ENCODE measurements at places on chromosomes 6 and 20. TPM values are rescaled to one million over a fixed set of nuclear protein-coding genes. Genes with fewer than 3 reads are reported as not detected.

The DAAM2 gene
- total RNA-seq = 22.9 TPM

The JAG1 gene
- 73.5 TPM for total RNA-seq

The CALHM4 gene
- not detected for total RNA-seq

DNA sequence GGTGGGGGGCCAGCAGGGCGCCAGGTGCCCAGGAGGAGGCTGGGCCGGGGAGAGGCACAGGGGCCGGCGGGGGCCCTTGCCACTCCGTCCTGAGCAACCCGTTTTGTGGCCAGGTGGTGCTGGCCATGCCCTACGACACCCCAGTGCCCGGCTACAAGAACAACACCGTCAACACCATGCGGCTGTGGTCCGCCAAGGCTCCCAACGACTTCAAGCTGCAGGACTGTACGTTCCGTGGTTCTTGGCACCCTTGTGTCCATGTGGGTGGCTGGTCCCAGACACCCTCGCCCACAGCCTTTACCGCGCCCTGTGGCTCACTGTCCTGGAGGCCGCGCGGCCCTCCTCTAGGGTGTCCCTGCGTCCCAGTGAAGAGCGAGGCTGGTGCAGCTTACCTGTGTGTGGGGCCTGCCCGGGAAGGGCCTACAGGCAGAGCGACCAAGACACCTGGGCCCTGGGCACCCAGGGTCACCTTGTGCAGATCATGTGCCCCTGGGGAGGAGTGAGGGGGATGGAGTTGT lies 28.7 kb downstream of the PYGB start:
- no peaks in the 10 kb centered on the region for H3K4me1 ChIP-seq
- peak; percentile 43 for DNase-seq

GRCh38 chr6:42365021-42365420 lies 86.7 kb downstream of the TRERF1 start:
- no peaks in the 10 kb centered on the region for H3K27me3 ChIP-seq
- H3K27ac ChIP-seq = no peak overlapping the region

DNA sequence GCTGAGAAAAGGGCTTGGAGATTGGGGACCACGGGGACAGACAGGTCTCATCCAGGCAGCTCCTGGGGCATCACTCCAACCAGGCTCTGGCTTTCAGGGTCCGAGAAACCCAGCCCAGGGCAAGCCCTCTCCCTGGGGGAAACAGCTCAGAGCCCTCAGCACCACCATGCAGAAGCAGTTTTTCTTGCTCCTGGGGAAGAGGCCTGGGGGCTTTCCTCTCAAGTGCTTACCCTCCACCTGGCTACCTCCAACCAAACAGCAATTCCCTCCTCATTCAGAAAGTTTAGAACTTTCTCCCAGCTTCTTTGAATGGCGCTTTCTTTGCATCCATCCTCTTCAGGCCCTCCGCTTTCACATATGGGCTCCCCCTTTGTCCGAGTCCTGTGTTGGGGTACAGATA lies 110.4 kb upstream of the PHACTR3 start:
- DNase-seq = no peak
- no peak overlapping the region for H3K27ac ChIP-seq
- no peaks in the 10 kb centered on the region for H3K36me3 ChIP-seq

DNA sequence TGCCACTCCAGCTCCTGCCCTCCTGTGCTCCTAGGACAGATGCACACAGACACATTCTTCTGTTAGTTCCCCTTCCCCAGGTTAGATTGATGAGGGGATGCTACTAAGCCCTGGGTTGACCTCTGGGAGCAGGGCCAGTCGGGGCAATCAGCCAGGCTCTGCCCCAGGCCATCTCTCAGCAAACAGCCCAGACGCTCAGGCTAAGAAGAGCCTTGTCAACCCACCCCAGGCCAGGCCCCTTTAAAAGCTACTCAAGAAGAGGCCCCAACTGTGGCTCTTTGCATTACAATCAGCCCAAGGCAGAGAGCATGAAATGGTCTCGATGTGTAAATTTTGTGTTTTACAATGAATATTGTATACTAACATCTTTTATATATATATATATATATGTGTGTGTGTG lies 107.4 kb downstream of the TFAP2A start:
- no peak overlapping the region for H3K27ac ChIP-seq
- H3K4me3 ChIP-seq = no peak overlapping the region
- H3K4me1 ChIP-seq = no peaks in the 10 kb centered on the region
- H3K27me3 ChIP-seq = no peaks in the 10 kb centered on the region
- H3K36me3 ChIP-seq = no peaks in the 10 kb centered on the region

DNA sequence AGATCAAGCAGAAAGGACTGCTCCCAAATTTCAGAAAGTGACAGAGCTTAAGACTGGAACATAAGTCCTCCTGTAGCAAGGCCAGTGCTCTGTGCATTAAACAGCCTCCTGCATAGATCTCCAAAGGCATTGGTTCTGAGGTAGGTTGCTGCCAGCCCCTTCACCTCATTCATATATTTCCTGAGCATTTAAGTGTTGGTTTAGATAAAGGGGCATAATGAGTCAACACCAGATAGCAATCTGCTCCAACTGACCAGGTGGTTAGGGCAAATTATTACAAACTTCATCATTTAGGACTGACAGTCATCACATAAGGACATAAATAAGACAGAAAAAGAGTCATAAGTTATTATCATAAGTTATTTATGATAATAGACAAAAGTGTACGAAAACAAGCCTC lies 10.7 kb downstream of the PTPRK start:
- H3K4me1 ChIP-seq = peaks cover 58% of the 10 kb centered on the region
- no peak for DNase-seq
- H3K27me3 ChIP-seq = no peaks in the 10 kb centered on the region
- no peaks in the 10 kb centered on the region for H3K36me3 ChIP-seq
- no peak overlapping the region for H3K27ac ChIP-seq

- no peaks in the 10 kb centered on the region for H3K27me3 ChIP-seq
- H3K4me1 ChIP-seq = no peaks in the 10 kb centered on the region
- DNase-seq = no peak
- H3K36me3 ChIP-seq = no peaks in the 10 kb centered on the region
Observed at GRCh38 chr6:20991910-20992309, 457.7 kb downstream of the CDKAL1 start.

- no peak for DNase-seq
- peaks cover 23% of the 10 kb centered on the region for H3K4me1 ChIP-seq
- H3K36me3 ChIP-seq = no peaks in the 10 kb centered on the region
- H3K27me3 ChIP-seq = no peaks in the 10 kb centered on the region
Observed at GRCh38 chr20:329851-330232, 4.5 kb downstream of the SOX12 start.

DNA sequence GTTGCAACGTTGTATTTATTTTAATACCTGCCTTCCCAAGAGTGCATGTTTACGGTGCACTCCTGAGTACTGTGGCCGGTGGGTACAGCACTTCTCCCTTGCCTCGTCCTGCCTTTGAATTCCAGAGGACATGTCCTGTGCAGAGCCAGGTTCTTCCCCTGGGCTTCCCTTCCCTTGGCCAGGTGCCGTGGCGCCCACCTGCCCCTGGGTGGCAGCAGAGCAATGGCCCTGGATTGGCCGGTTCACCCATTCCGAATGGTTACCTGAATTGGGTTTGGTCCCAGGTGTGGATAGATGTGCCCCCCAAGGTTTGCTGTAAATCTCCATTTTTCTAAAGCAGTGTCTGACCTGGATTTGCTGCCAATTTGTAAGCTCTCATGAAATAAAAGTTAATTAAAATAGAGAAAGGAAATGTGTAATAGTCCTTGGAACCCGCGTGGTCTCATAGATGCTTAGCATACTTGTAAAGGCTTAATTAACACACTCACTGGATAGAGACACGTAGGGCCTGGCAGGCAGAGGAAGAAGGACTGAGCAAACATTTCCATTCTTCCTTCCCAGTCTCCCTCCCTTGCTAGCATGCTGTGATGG lies 40.6 kb downstream of the DTD1 start:
- DNase-seq = peak; percentile 18
- H3K4me3 ChIP-seq = no peak overlapping the region
- H3K4me1 ChIP-seq = no peaks in the 10 kb centered on the region
- H3K27me3 ChIP-seq = no peaks in the 10 kb centered on the region
- no peaks in the 10 kb centered on the region for H3K36me3 ChIP-seq
